ENCODE measurements at places on chromosomes 12 and 14. TPM values are rescaled to one million over a fixed set of nuclear protein-coding genes. Genes with fewer than 3 reads are reported as not detected.

DNA sequence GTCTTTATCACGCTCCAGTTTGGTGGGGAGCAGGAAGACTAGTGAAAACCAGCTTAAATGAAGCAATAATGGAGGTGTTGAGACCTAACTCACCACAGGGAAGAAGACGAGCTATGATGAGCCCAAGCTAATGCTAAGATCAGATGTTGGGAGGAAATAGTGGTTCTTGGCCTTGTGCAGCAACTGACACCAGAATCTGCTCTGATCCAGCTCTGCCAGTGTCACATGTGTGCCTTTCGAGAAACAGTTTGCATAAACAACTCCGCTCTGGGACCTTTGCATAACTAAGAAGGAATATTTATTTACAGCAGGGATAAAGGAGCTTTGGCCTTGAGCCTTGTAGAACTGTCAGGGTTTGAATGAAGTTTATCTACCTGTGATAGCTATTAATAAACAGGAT lies 369.4 kb upstream of the CCDC196 start:
- no peaks in the 10 kb centered on the region for H3K27me3 ChIP-seq
- H3K36me3 ChIP-seq: no peaks in the 10 kb centered on the region
- H3K4me1 ChIP-seq: no peaks in the 10 kb centered on the region
- no peak overlapping the region for H3K4me3 ChIP-seq
- no peak overlapping the region for H3K27ac ChIP-seq
- DNase-seq: no peak

GRCh38 chr12:105955976-105956375 lies 182.8 kb downstream of the NUAK1 start:
- H3K4me1 ChIP-seq: peaks cover 19% of the 10 kb centered on the region
- H3K36me3 ChIP-seq: no peaks in the 10 kb centered on the region
- H3K27me3 ChIP-seq: no peaks in the 10 kb centered on the region
- no peak for DNase-seq
- H3K4me3 ChIP-seq: no peak overlapping the region

Gene KLHDC1
- 1.3 TPM for total RNA-seq

Gene SSPN
- 37.1 TPM for total RNA-seq

- no peaks in the 10 kb centered on the region for H3K4me1 ChIP-seq
- no peak overlapping the region for H3K27ac ChIP-seq
- DNase-seq: no peak
- H3K27me3 ChIP-seq: no peaks in the 10 kb centered on the region
Observed at GRCh38 chr12:119036878-119037825, 55.8 kb downstream of the SRRM4 start.

Gene POTEM
- not detected for total RNA-seq

Gene SP1
- total RNA-seq: 19.8 TPM

Gene MYO1A
- not detected for total RNA-seq

Gene SLC39A9
- total RNA-seq: 79.3 TPM

GRCh38 chr12:68239309-68239982 lies 13.8 kb upstream of the IL26 start:
- H3K36me3 ChIP-seq: no peaks in the 10 kb centered on the region
- DNase-seq: no peak
- 0 out of 2 replicates have a peak, but pooled peaks cover 2% of the 10 kb centered on the region for H3K27me3 ChIP-seq
- no peaks in the 10 kb centered on the region for H3K4me1 ChIP-seq
- H3K27ac ChIP-seq: no peak overlapping the region

- no peak overlapping the region for H3K27ac ChIP-seq
- H3K4me3 ChIP-seq: no peak overlapping the region
- H3K27me3 ChIP-seq: peaks cover 14% of the 10 kb centered on the region
- no peak for DNase-seq
- H3K4me1 ChIP-seq: no peaks in the 10 kb centered on the region
- no peaks in the 10 kb centered on the region for H3K36me3 ChIP-seq
Observed at GRCh38 chr12:13288937-13289652, 92.6 kb downstream of the EMP1 start.

Gene ZNF664
- 19.5 TPM for total RNA-seq

- no peak overlapping the region for H3K4me3 ChIP-seq
- DNase-seq: no peak
- no peak overlapping the region for H3K27ac ChIP-seq
- H3K27me3 ChIP-seq: no peaks in the 10 kb centered on the region
Observed at GRCh38 chr12:59382282-59383078, 213.3 kb upstream of the SLC16A7 start.

DNA sequence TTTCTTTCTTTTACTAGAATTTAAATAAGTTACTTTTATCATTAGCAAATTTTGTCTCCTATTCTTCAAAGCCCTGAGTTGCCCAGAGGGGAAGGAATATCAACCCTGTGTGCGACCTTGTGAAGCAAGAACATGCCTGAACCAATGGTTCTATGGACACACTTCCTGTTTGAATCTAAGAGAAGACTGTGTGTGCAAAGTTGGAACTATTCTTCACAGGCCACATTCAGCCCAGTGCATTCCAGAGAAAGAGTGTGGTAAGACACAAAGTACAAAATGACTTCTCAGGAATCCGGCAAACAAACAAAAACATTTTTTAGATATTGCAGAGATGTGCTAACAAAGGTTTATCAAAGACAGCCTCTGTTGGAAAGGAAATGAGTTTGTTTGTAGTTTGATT lies 90.8 kb upstream of the PTPRQ start:
- H3K27ac ChIP-seq: peak overlapping the region; percentile 70
- H3K4me3 ChIP-seq: no peak overlapping the region
- peaks cover 19% of the 10 kb centered on the region for H3K4me1 ChIP-seq
- DNase-seq: peak; percentile 49
- H3K27me3 ChIP-seq: no peaks in the 10 kb centered on the region

DNA sequence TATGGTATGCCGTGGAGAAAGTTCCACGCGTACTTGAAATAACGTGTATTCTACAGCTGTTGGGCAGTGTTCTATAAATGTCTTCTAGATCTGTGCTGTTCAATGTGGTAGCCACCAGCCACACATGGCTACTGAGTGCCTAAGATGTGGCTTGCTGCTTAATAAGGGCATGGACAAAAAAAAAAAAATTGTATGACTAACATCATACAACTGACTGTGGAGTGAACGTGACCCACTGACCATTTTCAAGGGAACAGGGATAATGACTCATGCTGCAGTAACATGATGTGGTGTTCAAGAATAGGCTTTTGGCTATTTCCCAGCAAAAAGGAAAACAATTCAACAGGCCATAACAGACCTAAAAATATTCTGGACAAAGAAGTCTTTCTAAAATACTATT lies 13.0 kb downstream of the ATG14 start:
- DNase-seq: peak; percentile 65
- H3K27ac ChIP-seq: no peak overlapping the region
- H3K27me3 ChIP-seq: no peaks in the 10 kb centered on the region
- no peaks in the 10 kb centered on the region for H3K36me3 ChIP-seq
- H3K4me1 ChIP-seq: peaks cover 20% of the 10 kb centered on the region

DNA sequence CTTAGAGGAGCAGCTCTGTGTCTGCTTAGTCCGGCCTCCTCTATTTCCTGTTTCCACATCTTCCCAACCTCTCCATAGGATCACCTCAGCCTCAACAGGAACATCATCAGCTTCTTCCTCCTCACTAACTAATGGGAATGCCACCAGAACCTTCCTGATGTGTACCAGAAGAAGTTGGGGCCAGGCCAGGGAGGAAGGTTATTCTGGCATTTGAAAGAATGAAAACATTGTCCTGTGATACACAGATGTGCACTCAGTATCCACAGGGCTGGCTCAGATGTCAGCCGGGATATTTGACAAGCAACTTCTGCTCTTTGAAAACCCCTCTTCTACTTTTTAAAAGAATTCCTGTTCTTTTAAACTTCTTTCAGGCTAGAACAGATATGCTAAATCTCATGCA lies 63.6 kb downstream of the TMEM30B start:
- no peaks in the 10 kb centered on the region for H3K27me3 ChIP-seq
- DNase-seq: no peak
- no peak overlapping the region for H3K4me3 ChIP-seq

GRCh38 chr12:59980476-59980875 lies 384.6 kb downstream of the SLC16A7 start:
- DNase-seq: no peak
- H3K36me3 ChIP-seq: no peaks in the 10 kb centered on the region
- no peak overlapping the region for H3K27ac ChIP-seq

Gene TAS2R20
- not detected for total RNA-seq

- no peaks in the 10 kb centered on the region for H3K4me1 ChIP-seq
- peak; percentile 5 for DNase-seq
- no peak overlapping the region for H3K27ac ChIP-seq
- H3K4me3 ChIP-seq: no peak overlapping the region
- H3K27me3 ChIP-seq: no peaks in the 10 kb centered on the region
- H3K36me3 ChIP-seq: no peaks in the 10 kb centered on the region
Observed at GRCh38 chr12:3966376-3966775, 93.2 kb upstream of the PARP11 start.

Gene CLEC4C
- total RNA-seq: not detected

DNA sequence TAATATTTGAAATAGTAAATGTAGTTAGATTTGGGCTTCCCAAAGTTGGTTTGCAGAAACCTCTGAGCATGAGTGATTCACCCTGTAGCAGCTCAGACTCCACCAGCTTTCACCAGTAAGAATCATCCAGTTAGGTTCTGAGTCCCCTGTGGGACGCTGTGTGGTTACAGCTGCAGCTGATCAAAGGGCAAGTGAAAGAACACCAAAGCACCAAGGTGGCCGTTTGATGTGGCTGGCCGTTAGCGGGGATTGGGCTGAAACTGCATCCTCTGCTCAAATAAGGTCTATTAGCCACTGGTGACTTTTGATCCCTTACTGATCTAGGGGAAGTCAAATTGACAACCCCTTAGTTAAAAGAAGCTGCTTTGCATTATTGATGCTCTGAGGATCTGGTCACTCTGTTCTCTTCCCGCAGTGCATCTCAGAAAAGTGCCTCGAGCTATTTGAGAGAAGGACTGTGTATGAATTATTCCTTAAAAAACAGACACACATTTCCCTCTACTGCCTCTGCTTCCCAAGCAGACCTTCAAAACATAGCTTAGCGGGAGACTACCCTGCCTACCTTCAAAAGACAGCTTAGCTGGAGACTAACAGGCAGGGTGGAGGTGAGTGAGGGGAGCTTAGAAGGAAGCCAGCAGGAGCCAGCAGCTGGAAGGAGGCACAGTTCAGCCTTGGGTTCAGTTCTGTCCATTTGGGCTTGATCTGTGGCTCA lies 3.7 kb downstream of the ABHD12B start:
- no peak for DNase-seq
- H3K4me3 ChIP-seq: no peak overlapping the region
- H3K4me1 ChIP-seq: no peaks in the 10 kb centered on the region
- H3K27ac ChIP-seq: no peak overlapping the region

DNA sequence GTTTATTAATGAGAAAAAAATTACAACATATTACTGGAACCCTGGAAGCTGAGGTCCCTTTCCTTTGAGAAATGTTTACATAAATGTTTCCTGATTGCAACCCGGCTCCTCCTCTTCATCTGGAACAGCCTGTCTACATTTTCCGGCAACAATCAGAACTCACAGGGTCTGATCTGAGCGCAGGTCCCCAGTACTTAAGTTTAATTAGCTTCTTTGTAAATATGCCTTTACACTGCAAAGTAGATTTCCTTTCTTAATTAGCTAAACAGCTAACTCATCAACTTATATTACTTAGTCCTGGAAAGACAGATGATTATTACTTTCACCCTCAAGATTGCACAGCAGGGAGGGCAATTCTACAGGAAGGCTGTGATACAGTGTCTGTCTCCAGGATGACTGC lies 213.0 kb downstream of the MON2 start:
- no peak overlapping the region for H3K4me3 ChIP-seq
- H3K27ac ChIP-seq: no peak overlapping the region
- no peak for DNase-seq
- no peaks in the 10 kb centered on the region for H3K27me3 ChIP-seq
- no peaks in the 10 kb centered on the region for H3K36me3 ChIP-seq
- peaks cover 7% of the 10 kb centered on the region for H3K4me1 ChIP-seq

DNA sequence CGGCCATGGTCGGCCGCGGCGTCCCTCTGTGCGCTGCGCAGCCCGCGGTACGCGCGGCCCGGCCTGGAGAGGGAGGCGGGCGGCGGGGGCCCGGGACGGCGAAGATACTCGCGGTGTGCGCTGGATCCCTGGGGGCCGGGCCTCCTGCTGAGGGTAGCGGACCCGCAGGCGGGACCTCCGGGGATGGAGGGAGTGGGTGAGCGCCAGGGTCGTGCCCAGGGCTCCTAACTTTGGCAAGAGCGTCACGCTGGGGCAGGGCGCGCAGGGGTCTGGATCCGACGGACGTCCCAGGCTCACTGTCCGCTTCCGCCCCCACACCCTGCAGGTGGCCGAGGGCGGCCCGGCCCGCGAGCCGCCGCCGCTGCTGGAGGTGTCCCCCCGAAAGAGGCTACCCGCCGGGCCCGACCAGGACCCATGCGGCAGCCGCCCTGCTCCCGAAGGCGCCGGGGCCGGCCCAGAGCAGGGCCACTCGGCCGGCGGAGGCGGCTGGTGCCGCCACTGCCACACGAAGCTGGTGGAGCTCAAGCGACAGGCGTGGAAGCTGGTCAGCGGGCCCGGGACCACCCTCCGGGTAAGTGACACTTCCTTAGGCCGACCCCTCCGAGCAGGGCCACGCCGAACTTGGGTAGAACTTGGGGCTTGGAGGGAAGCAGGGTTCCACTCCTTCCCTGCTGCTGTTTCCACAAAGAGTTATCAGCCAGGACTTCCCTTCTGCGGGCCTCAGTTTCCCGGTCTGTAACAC lies 502 bp downstream of the KIF26A start:
- no peaks in the 10 kb centered on the region for H3K36me3 ChIP-seq
- peaks cover 10% of the 10 kb centered on the region for H3K4me1 ChIP-seq
- H3K27me3 ChIP-seq: peaks cover 87% of the 10 kb centered on the region

DNA sequence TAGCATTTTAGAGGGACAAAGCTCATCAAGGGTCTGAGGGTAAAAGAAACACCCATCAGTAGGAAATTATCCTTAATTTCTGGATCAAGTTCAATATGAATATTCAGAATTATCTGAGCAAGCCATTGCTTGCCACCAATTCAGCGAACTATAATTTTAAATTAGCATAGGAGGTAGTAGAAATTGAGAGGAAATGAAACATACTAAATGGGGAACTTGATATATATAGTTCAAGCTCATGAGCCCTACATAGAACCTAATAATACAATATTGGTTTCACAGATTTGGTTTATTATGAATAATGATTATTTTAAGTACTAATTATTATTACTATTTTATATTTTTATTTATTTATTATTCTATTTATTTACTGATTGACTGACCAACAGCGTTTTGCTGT lies 42.1 kb upstream of the GXYLT1 start:
- no peaks in the 10 kb centered on the region for H3K4me1 ChIP-seq
- no peaks in the 10 kb centered on the region for H3K27me3 ChIP-seq
- no peaks in the 10 kb centered on the region for H3K36me3 ChIP-seq
- no peak overlapping the region for H3K4me3 ChIP-seq
- no peak overlapping the region for H3K27ac ChIP-seq

DNA sequence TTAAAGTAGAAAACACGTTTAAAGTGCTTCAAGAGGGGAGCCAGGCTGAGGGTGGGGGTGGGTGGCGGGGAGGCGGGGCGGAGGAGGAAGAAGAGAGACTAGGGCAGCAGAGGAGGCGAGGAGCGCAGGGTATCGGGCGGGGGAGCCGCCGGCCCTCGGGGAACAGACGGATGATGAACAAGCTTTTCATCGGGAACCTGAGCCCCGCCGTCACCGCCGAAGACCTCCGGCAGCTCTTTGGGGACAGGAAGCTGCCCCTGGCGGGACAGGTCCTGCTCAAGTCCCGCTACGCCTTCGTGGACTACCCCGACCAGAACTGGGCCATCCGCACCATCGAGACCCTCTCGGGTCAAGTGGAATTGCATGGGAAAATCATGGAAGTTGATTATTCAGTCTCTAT lies 39.2 kb downstream of the ZCRB1 start:
- H3K4me3 ChIP-seq: no peak overlapping the region
- no peaks in the 10 kb centered on the region for H3K36me3 ChIP-seq
- no peak overlapping the region for H3K27ac ChIP-seq
- H3K4me1 ChIP-seq: no peaks in the 10 kb centered on the region

Gene IRAK3
- total RNA-seq: not detected
